Activated T-helper 9 cell treated with anti-CD3 and anti-CD28 coated beads, Interleukin-2, amount 50 U/mL, for 16 hours (primary cell): ENCODE measurements at places on chromosomes 11 and 22.
A peak's percentile ranks its signal among the peaks of the same experiment; 100 is the strongest.

GRCh38 chr11:93221539-93221938 lies 23.7 kb upstream of the SLC36A4 start:
- DNase-seq: no peak

DNA sequence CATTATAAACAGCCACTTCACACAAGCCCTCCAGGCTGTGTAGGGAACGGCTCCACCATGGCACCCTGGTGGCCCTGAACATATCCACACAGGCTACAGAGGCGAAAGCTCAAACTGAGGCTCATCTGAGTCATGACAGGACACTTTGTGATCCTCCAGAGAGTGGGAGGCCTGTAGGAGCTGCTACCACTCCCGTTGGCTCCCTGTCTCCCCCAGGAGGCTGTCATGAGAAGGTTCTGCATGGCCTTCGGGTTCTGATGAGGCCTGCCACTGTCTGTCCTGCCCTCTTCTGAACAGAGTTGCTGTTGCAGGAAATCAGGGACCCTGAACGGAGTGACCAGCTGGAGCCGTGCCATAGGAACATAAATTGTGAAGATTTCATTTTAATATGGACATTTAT lies 23.8 kb upstream of the ALDH3B2 start:
- no peak for DNase-seq

- peak; percentile 55 for DNase-seq
Measured at GRCh38 chr11:76799066-76799804, 16.1 kb downstream of the TSKU start.

GRCh38 chr11:99366546-99366945 lies 345.8 kb downstream of the CNTN5 start:
- no peak for DNase-seq

GRCh38 chr11:68962527-68963250 lies 18.1 kb downstream of the MRGPRD start:
- DNase-seq: no peak

DNA sequence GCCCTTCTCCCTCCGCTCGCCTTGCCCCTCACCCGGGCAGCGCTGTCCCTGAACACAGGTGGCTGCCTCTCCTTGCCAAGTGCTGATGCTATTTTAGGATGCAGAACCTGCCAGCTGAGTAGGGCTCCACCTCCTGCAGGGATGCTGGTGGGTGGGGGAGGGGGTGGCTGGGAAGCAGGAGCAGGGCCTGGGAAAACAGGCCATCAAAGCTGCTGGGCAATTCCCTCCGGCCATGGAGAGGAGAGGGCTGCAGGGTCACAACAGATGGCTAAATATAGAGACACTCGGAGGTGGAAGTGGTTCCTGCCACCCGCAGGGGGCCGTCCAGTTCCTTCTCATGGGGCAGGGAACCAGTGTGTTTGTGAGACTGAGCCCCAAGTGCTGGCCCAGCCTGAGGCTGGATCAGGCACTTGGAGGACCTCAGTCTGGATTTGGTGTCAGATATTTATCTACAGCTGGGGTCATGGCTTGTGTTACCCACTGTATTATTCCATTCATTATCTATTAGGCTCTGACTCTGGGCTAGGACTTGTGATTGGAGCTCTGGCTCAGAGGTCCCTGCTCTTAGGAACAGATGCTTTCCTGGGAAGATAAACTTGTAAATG lies 59.6 kb downstream of the LRRC32 start:
- DNase-seq: no peak
